ENCODE measurements at places on chromosomes 16 and 17. TPM values are rescaled to one million over a fixed set of nuclear protein-coding genes. Genes with fewer than 3 reads are reported as not detected.

- DNase-seq: no peak
Measured at GRCh38 chr17:31457391-31458234, 66.1 kb downstream of the RAB11FIP4 start.

GRCh38 chr16:75236736-75237397, 14.6 kb downstream of the BCAR1 start:
- DNase-seq: no peak

DNA sequence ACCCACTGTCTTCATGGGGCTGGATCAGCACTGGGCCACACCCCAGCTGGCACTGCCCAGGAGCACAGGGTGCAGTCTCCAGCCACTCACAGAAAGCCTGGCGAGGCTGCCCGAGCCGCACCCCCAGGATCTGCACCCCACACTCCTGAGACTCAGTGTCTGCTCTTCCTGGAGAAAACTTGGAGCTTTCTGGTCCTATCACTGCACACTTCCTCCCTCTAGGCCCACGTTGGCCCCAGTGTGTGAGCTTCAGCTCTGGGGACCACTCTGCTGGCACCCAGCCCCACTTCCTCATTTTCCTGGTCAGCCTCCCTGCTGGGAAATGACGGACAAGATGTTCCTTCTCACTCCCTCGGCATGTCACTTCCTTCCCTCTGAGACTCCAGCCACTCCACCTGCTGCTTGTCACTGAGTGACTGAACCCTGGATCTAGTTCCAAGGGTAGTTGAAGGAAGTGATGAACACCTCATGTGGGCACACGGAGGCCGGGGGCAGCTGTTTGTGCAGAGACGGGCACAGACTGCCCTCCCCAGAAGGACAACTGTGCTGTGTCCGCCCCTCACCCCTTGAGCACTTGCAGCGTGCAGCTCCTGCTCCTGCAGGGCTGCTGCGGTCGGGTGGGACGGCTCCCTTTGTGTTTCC, 29.0 kb downstream of the ZC3H18 start:
- no peak for DNase-seq

MYH13 gene
- not detected for total RNA-seq

DNA sequence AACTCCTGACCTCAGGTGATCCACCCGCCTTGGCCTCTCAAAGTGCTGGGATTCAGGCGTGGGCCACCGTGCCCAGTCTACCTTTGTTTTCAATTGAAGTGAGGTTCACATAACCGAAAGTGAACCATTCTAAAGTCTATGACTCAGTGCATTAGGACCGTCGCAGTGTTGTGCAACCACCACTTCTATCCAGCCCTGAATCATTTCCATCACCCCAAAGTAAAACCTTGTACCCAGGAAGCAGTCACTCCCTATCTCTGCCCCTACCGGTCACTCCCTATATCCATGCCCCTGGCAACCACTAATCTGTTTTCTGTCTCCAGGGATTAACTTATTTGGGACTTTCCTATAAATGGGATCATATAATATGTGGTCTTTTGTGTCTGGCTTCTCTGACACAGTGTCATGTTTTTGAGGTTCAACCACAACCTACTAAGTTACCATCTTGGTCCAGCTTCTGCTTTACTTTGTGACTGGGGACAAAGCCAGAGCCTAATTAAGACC, 28.3 kb upstream of the CDC42EP4 start:
- no peak for DNase-seq

DNA sequence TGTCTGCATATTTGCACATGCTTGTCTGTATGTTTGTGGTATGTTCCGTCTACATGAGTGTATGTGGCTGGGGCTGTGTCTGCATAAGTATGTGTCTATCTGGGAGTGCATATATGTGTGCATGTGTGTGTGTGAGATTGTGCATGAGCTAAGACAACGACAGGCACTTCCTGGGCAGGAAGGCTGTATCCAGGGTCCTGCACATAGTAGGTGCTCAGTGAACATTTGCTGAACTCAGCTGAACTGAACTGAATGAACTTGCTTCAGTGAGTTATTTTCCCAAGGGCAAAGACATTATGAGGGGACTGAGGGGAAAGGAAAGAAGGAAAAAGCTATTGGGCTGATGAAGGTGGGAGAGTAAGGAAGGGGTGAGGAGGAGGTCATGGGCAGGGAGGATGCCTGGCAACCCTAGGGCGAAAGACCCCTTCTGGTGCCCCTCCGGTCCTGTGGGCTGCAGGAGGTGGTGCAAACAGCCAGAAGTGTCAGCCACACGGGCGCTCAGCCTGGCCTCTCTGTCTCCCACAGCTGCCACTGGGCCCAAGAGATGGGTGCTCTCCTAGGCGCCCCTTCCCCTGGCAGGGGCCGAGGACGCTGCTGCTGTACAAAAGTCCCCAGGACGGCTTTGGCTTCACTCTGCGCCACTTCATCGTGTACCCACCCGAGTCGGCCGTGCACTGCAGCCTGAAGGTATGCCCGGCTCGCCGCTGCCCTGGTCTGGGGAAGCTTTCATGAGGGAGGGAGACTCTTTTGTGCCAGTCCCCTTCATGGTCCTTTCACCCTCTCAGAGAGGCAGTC, 29.5 kb downstream of the ARHGAP23 start:
- no peak for DNase-seq

DNA sequence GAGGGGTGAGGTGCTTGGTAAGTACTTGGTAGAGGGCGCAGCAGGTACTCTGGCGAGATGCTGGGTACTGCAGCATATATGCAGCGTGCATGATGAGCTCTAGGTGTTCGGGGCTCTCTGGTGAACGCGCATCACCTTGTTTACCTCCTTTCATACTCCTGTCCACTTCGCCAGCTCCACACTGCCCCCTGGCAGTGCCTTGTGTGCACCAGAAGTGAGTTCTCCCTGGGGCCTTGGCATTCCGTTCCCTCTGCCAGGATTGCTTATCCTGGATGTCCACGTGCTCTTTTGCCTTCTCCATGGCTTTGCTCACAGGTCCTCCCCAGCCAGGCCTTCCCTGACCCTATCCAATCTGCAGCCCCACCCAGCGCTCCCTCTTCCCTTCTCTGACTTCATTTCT, 154.2 kb downstream of the MRM1 start:
- DNase-seq: peak; percentile 13

DNA sequence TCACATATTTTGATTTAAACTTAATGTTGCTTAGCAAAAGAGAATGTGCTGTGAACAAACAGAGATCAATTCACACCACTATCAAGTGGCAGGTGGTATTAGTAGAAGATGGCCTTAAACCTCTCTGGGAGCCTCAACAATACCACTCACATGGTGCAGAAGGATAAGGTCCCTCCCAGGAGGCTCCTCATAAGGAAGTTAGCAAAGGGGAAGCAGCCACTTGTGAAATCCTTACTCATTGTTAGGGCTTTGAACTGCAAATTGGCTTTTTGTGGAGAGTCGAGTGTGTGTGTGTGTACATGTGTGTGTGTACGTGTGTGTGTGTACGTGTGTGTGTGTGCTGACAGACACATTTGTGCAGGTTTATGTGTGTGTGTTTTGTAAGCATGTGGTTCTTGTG, 48.9 kb upstream of the ASIC2 start:
- DNase-seq: no peak

TTYH2 gene
- 3.0 TPM for total RNA-seq

OTOP3 gene
- not detected for total RNA-seq

HID1 gene
- total RNA-seq: 11.8 TPM

DNA sequence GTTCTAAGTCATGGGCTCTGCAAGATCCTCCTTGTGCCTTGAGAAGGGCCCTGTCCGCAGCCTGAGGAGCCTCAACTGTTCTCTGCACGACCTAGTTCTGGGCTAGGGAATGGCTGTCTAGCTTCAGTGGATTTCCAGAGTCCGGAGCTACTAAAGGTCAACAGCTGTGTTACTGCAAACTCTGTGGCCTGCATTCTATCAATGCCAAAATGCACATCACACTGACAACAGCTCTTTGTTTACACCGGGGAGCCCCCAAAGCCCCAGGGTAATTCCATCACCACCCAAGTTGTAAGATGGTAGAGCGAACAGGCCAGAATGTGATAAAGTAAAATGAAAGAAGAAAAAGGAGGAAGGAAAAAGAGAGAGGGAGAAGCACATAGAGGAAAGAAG, 610.2 kb downstream of the MAF start:
- peak; percentile 13 for DNase-seq

CDH1 gene
- 1.1 TPM for total RNA-seq

DNA sequence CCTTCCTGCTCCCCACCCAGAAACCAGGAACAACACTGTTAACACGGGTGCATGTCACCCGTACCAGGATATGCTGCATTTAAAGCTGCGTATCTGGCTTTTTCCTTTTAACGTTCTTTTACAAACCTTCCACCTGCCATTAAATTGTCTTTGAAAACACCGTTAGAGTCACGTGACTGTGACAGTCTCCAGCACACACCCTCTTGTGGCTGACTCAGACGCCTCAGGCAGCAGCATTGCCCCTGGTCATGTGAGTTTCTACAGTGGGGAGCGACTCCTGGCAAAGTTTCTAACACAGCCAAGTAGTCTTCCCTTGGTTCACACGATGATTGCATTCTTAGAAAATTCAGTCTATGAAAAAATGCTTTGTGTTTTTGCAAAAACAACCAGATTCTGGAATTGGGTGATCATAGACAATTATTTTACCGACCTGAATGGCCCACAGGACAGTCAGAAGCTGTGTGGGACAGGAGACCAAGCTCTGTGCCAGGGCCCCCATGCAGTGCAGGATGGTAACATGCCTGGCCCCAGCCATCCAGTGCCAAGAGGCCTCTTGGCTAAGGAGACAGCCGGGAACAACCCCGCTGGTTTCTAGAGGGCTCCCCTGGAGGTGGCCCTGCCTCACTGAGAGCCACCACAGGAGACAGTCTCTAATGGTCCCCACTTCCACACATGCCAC, 199.1 kb downstream of the KATNIP start:
- DNase-seq: no peak

RAB37 gene
- total RNA-seq: not detected

- no peak for DNase-seq
Measured at GRCh38 chr16:66681676-66682075, 14.9 kb downstream of the CMTM4 start.

P2RX5 gene
- 1.6 TPM for total RNA-seq

- no peak for DNase-seq
Measured at GRCh38 chr17:63644846-63645245, 22.6 kb downstream of the MAP3K3 start.

DNA sequence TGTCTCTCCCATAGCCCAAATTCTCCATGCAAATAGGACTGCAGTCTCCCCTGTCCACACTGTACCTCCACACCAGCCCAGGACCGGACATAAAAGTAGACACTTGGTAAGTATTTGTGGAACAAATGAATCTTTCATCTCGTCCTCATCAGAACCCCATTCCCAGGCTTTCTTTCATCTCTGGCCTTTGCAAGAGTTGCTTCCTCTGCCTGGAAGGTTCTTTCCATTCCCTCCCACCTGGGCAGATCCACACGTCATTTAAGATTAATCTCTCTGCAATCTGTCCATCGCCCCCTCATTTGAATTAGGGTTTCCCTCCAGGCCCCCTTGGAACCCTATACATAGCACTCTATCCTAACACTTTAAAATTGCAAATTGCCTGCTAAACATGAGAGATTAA, 3.9 kb upstream of the NXPH3 start:
- no peak for DNase-seq

DNA sequence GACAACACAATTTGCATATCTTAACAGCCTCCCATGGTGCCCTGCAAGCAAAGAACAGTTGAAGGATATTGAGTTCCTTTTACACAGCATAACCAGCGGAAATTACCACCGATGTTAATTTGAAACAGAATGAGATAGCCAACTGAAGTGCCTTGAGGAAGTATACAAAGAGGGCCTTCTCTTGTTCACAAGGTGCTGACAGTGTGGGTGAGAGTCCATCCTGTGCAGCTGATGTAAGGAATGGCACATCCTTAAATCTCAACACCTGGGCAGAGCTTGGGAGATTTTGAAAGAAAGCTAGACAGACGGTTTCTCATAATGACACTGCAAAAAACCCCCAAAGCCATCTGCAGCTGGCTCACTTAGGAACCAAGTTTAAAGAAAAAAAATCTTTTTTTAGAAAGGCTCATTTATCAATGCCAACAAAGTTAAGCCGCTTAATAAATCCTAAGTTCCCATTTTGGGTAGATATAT, 818.6 kb downstream of the KCNJ2 start:
- DNase-seq: no peak

CCL7 gene
- not detected for total RNA-seq

CDH5 gene
- 0.45 TPM for total RNA-seq

GUCY2D gene
- total RNA-seq: not detected

Data from neural crest cell (in vitro differentiated cells).